Ammon's horn (tissue), 1 donor: ENCODE measurements at places on chromosomes 4 and X.
A peak's percentile ranks its signal among the peaks of the same experiment; 100 is the strongest.

GRCh38 chrX:56764153-56764974, 35.3 kb downstream of the NBDY start:
- peak; percentile 89 for DNase-seq

DNA sequence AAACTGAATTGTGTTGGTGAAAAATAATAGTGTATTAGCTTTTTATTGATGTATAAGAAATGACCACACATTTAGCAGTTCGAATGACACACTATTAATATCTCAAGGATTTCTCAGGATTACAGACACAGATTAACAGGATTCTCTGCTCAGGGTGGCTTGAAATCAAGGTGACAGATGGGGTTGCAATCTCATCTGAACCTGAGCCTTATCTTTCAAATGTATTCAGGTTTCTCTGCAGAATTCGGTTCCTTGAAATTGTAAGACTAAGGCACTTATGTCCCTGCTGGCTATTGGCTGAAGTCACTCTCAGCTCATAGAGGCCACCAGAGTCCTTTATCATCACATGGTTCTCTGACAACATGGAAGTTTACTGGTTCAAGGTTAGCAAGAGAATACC, 1780.1 kb downstream of the ARAP2 start:
- no peak for DNase-seq

DNA sequence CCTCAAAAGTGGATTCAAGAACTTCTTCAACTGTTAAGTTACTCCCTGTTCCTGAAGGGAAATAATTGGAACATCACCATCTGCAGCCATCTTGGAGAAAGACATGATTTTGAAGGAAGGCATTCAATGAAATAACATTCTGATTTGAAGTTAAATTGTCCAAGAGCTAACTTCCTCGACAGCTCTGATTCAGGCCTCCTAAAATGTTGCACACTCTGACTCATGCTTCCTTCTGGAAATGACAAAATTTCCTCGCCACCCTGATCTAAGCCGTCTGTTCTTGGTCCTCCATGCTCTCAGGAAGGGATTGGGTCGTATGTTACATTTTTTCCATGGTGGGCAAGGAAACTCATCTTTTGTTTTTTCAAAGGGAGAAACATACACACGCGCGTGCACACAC, 496.9 kb upstream of the DIPK2B start:
- DNase-seq = no peak

GRCh38 chr4:65589331-65589730, 81.0 kb downstream of the EPHA5 start:
- no peak for DNase-seq

- DNase-seq = no peak
Observed at GRCh38 chr4:128353791-128354190, 66.2 kb upstream of the PGRMC2 start.

DNA sequence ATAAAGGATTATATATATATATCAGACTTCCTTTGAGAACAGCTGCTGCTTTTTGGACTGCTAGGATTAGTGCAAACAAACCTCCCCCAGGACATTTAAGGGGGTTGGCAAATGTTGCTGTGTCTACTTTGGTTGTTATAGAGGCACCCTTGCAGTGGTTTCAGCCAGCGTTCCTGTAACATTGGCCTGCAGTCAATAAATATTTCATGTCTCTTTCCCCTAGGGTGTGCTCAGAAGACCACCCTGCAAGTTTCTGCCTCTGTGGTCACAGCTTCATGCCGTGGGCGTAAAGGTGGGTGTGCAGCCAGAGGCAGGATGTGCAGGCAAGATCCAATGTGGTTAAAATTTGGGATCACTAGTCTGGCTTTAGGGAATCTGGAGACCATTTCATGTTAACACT, 28.9 kb downstream of the FGF5 start:
- no peak for DNase-seq

GRCh38 chr4:25919676-25920075, 5.7 kb downstream of the SMIM20 start:
- no peak for DNase-seq

- DNase-seq = peak; percentile 20
Observed at GRCh38 chr4:87974856-87975462, 555 bp upstream of the SPP1 start.

DNA sequence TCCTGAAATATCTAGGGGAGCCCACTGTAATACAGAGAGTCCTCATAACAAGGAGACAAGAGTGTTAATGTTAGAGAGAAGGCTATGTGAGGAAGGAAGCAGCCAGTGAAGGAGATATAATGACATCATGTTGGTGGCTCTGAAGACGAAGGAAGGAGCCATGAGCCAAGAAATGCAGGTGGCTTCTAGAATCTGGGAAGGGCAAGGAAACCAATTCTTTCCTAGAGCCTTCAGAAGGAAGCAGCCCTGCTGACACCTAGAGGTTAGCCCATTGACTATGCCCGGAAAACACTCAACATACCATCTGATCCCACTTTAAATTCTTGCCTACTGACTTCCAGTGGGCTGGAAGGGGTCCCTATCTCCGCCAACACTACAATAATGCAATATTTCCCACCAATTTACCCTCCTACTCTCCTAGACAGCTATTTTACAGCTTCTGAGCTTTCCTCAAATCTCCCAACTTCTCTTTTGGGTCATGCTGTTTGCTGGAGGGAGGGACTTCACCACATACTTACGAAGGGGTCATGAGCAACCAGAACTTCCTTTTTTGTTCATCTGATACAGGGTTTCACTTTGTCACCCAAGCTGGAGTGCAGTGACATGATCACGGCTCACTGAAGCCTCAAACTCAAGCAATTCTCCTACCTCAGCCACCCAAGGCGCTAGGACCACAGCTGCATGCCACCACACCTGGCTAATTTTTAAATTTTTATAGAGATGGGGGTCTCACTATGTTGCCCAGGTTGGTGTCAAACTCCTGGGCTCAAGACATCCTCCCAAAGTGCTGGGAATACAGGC, 25.2 kb upstream of the G3BP2 start:
- peak; percentile 47 for DNase-seq

DNA sequence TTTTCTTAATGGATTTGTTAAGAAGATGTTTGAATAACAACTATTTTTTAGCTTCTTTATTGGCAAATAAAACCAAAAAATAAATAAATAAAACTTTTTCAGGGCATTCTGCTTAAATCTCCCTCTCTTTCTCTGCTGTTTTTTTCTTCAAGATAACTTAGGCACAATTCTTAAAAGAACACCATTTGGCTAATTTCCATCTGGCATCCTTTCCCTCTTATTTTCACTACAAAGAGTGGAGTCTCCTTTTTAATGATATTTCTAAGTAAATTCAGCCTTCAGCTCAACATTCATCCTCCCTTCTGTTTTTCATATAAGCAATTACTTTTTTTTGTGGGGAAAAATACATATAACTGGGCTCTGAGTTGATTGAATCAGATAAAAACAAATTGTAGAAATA, 88.1 kb downstream of the PCDH7 start:
- DNase-seq = no peak

DNA sequence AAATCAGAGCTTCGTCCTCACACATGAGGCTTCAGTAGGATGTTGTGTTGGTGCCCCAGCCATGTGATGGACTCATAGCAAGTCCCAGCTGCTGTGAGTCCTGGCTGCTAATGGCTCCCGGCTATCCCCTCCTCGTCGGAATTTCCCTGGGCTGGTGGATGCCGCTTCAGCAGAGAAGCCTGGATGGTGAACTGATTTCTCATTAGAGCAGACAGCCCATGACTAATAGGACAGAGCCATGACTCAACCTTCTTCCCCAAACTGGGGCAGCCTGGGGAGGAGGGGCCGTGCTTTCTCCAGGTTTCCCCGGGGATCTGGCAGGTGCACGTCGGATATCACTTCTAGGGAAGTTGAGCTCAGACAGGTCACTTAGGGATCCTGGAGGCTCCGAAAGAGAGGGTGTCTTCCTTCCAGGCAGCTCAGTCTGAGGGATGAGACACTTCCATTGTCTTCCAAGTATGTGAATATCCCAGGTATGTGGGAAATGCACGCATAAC, 112.7 kb downstream of the ASMT start:
- DNase-seq = no peak

DNA sequence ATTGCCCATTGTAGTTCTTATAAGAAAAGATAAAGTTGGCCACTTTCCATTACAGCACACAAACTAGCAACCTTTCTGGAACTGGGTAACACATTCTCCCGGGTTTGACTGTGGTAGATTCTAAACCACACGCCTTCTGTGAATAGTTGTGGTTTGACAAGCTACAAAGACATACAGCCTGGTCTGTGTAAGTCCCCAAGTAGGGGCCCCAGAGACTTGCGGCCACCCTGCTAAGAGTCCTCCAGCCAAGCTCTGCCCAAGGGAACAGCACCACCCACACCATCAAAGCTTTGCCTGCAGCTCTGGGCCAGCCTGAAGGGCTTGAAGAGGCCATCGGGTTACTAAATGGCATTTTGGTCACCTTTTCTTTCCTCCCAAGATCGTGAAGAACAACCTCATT, 203.4 kb downstream of the MAML3 start:
- no peak for DNase-seq

- no peak for DNase-seq
Observed at GRCh38 chr4:26879805-26880204, 19.2 kb downstream of the STIM2 start.

DNA sequence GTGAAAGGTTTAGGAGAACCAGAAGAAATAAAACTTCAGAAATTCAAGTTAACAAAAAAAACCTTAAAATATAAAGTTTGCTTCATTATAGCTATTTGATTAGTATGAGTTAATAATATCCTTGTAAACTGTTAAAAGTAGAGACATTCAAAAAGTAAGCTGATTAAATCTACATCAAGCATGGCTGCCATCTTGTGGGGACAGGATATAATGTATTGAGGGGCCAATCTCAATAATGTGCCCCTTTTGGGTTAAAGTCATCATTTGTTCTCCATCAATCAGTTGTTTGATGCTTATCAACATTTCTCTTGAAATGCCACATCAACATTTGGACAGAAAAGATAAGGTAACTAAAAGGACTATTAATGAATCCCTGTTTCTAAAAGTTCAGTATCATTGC, 4.6 kb upstream of the GRID2 start:
- DNase-seq = no peak

- no peak for DNase-seq
Observed at GRCh38 chr4:21948347-21949072, at the start of gene KCNIP4. TSS of gene KCNIP4 (minus strand) at chr4:21948772.

DNA sequence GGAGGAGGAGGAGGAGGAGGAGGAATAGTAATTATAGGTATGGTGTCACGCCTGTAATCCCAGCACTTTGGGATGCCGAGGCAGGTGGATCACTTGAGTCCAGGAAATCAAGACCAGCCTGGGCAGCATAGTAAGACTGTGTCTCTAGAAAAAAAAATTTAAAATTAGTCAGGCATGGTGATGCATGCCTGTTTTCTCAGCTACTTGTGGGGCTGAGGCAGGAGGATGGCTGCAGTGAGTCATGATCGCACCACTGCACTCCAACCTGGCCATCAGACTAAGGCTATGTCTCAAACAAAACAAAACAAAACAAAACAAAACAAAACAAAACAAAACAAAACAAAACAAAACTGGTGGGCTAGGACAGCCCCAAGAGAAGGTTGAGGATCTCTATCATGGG, 3.0 kb downstream of the STARD8 start:
- DNase-seq = no peak

DNA sequence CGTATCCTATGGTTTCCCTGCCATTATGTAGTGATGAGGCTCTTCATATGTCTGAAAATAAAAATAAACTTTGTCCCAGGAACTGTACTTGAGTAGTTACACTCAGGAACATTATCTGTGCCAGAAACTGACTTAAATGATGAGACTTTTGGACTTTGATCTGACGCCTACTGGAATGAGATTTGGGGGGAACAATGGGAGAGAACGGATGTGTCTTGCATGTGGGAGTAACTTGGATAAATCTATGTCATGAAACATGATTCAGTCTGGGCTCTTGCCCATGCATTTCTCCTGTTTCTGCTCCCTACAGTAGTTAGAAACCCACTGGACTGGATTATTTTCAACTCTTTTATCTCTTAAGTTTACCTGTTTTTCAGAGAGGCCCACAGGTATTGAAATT, 2351.4 kb downstream of the PCDH7 start:
- DNase-seq = no peak

- DNase-seq = no peak
Observed at GRCh38 chr4:46506876-46507275, 116.9 kb upstream of the GABRA2 start.

- no peak for DNase-seq
Observed at GRCh38 chr4:176339936-176340761, 20.4 kb downstream of the SPCS3 start.

- peak; percentile 2 for DNase-seq
Observed at GRCh38 chrX:5681159-5681558, 547.5 kb downstream of the NLGN4X start.

DNA sequence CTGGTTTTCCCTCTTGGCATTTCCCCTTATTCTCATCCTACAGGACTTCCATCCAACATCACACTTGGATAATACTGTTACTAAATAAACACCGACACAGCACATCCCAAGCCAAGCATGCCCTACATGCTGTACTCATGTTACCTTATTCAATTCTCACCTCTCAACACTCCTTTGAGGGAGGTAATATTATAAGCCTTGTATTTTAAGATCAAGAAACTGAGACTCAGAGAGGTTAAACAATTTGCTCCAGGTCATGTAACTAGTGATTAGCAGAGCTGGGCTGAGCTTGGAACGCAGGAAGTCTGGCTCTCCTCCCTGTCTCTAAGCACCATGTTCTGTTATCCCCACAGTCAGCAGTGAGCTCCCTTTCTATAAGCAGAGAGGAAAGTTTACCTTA, 333.6 kb upstream of the IGFBP7 start:
- DNase-seq = no peak

- DNase-seq = no peak
Observed at GRCh38 chr4:24244663-24245490, 339.5 kb downstream of the DHX15 start.

- DNase-seq = no peak
Observed at GRCh38 chr4:86721412-86721811, 127.3 kb downstream of the PTPN13 start.

- DNase-seq = no peak
Observed at GRCh38 chr4:107546638-107547037, 173.4 kb downstream of the PAPSS1 start.

GRCh38 chr4:174120446-174121295, 162.8 kb downstream of the FBXO8 start:
- DNase-seq = peak; percentile 74

DNA sequence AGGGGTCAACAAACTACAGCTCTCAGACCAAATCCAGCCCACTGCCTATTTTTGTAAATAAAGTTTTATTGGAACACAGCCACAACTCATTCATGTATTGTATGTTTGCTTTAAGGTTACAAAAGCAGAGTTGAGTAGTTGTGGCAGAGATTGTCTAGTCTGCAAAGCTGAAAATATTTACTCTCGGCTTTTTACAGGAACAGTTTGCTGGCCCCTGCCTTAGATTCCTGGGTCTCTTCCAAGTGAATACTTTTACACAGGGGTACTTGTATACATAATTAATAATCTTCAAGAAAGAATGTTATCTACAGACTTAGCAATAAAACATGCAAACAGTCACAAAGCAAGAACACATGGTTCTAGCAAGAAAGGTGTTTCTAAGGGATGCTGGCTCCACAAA, 154.2 kb downstream of the AMELX start:
- DNase-seq = no peak

GRCh38 chrX:153200462-153200861, 21.4 kb downstream of the MAGEA1 start:
- no peak for DNase-seq
